ENCODE measurements at places on chromosomes 1 and 21.
A peak's percentile ranks its signal among the peaks of the same experiment; 100 is the strongest.

GRCh38 chr1:87686136-87686495 is 357.4 kb downstream of the LMO4 start:
- no peak for DNase-seq

DNA sequence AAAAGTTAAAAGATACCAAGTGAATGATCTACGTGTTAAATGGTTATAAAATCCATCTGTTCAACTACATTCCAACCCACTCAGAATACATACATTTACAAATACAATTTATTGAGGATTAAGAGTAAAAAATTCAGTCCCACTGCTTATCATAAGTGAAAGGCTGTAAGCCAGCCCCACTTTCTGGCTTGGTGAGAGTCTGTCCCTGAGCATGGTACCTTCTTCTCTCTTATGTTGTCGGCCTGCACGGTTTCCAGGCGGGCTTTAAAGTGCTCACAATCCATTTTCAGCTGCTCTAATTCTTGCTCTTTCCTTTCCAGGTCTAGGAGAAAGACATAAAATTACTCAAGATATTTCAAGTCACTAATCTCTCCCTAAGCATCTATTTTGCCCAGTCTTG is 15.2 kb downstream of the HSF2BP start:
- DNase-seq = no peak

- no peak for DNase-seq
Observed at GRCh38 chr1:8133190-8133589, 107.1 kb upstream of the ERRFI1 start.

- no peak for DNase-seq
Observed at GRCh38 chr1:68704800-68705443, 208.0 kb upstream of the DEPDC1 start.

DNA sequence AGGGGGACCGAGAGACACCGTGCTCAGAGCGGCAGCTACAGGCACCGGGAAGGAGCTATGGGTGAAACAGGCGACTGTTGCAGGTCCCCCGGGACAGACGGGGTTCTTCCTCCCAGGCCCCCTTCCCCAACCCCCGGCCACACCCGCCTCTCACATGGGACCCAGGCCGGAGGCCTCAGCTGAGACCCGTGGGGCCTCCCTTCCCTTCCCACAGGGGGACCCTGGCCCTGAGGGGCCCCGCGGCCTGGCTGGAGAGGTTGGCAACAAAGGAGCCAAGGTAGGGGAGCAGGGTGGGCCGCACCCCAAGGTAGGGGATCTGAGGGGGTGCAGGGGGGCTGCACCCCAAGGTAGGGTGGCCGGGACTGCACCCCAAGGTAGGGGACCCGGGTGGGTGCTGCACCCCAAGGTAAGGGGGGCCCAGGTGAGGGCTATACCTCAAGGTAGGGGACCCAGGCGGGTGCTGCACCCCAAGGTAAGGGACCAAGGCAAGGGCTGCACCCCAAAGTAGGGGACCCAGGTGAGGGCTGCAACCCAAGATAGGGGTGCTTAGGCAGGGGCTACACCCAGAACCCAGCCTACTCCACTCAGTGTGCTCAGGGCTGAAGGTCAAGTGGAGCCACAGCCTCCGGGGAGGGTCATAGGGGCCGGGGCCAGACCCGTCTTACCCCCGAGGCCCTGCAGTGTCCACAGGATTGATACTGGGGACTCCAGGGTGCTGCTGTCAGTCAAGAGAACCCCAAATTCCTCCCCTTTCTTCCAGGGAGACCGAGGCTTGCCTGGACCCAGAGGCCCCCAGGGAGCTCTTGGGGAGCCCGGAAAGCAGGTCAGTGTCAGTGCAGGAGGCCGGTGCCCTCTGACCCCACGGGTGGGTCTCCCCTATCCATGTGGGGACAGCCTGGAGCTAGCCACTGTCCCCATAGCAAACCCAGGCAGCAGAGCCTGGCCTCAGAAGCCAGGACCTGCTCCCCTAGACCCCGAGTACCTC is 22.7 kb downstream of the COL6A2 start:
- no peak for DNase-seq

- DNase-seq = no peak
Observed at GRCh38 chr1:164561007-164561406, 2.0 kb downstream of the PBX1 start.

DNA sequence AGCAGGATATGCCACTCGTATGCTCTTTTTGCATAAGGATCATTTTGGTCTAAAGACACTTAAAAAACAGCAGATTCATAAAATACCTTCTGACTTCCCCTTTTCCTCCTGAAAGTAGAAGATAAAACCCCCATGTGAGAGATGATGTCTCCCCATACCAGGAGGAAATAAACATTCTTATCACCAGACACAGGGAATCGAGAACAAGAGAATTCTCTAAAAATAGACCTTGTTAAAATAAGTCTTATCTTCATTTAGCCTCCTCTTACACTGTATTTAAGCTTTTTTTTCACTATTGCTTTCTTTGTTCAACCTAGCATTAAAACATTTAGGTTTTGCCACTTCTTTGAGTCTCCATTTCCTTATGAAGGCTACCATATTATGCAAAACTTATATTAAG is 709.3 kb downstream of the KCNT2 start:
- DNase-seq = no peak

DNA sequence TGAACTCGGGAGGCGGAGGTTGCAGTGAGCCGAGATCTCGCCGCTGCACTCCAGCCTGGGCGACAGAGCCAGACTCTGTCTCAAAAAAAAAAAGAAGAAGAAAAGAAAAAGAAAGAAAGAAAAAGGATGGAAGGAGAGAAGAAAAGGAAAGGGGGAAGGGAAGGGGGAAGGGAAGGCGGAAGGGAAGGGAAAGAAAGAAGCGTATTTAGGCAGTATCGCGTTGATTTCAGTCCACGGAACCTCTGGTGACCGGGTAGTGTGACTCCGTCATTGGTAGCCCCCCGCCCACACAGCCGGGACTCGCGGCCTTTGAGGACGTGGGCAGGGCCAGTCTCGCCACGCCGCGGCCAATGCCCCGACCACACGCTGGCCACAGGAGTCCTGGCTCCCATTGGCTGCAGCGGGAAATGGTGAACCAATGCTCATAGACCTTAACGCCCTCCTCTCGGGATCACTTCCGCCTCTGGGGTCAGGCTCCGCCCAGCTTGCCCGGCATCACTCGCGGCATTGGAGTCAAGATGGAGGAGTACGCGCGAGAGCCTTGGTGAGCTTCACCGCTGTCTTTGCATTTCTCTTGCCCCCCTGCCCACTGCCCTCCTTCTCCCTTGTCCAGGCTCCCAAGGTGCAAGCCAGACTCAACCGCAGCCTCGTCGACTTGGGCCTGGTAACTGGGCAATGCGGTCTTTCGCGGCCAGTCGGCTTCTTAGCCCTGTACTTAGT is at the start of gene TIMM17A:
TIMM17A (plus strand) TSS at position 495 of the 720 bp plus-strand sequence; CDS start at position 519, 24 bp downstream.
- DNase-seq = peak; percentile 85

- no peak for DNase-seq
Observed at GRCh38 chr1:201582705-201583442, 43.9 kb downstream of the NAV1 start.

DNA sequence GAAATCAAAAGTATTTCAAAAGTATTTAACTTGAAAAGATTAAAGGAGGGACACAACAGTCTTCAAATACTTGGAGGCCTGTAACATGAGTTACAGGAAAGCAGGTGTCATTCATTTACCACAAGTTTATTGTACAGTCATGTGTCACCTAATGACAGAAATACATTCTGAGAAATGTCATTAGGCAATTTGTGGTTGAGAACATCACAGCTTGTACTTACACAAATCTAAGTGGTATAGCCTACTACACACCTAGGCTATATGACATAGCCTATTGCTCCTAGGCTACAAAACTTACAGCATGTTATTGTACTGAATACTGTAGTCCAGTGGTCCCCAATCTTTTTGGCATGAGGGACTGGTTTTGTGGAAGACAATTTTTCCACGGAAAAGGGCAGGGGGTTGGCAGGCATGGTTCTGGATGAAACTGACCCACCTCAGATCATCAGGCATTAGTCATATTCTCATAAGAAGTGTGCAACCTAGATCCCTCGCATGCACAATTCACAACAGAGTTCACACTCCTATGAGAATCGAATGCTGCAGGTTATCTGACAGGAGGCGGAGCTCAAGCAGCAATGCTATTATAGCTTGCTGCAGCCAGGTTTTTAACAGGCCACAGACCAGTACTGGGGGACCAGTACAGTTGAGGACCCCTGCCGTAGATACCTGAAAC is 25.0 kb upstream of the PHTF1 start:
- no peak for DNase-seq

DNA sequence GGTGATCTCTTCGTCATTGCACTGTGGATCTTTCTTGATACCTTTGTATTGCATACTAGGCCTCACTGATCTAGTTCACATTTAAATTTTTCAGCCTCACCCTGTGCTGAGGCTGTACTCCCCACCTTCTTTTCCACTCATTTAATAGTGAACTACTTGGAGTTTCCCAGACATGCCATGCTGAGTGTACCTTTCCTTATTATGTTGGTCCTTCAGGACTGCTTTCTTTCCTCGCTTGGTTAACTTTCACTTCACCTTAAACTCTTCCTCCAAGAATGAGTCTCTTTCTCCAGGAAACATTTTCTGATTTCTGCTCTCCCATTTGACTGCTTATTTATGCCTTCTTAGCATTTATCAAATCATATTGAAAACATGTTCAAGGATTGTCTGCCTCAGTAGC is 20.8 kb downstream of the RNF2 start:
- DNase-seq = no peak

DNA sequence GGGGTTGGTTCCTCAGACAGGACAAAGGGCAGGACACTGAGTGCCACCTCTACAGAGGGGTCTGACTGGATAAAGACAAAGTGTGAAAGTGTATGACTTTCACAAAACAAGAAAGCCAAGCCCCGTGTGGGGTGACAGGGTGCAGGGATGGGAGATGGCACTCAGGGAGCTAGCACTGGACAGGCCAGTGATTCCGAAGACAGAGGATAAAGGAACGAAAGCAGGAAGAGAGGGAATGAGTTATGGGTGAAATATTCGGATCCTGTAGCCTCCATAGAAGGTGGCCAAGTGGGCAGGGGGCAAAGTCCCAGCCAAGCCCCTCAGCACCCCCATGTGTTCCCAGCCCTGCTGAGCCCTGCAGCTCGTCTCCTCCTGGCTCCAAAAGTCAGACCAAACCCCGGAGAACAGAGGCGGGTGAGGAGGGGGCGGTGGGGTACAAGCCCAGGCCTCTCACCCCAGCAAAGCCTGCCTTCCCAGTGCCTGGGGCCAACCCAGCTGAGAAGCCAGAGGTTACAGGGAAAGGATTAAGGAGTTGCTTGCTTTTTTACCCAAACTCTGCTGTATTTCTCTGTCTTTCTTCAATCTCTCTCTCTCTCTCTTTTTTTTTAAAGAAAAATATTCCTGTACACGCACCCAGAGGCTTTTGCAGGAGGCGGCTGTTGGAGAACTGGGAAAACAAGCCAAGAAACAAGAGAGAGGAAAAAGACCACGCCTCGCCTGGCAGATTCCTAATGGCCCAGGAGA is 14.0 kb upstream of the WASF2 start:
- DNase-seq = no peak

DNA sequence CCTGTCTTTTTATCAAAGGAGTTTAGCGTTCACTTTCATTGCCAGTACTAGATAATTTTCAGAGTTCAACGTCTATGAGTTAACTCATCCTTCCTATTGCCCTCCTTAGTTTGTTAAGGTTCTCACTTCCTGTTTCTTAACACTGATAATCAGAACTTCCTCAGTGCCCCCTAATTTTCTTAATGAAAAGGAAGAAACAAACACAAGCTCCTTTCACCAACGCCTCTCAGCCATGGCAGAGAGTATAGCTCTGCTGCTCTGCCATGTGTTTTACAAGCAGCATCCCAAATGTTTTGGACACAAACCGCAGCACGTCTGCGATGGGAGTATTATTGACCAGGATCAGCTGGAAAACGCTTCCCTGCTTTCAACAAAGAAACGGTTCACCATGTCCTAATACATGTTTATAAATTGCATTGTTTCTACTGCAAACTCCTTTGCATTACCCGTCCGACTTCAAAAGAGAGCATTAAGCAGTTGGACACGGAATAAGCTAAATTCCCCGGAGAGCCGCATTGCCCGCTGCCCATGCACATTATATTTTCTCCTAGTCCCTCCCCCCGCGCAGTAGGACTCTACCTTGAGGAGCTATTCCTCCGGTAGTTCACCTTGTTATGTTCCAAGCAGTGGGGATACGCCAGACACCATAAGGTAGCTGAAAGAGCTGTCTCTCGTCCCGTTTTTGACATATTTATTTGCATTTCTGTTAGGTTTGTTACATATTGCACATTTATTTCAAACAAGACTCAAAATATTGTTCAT is 561 bp downstream of the OLFM3 start:
- no peak for DNase-seq

- DNase-seq = no peak
Observed at GRCh38 chr1:1086911-1087341, 12.8 kb upstream of the RNF223 start.

DNA sequence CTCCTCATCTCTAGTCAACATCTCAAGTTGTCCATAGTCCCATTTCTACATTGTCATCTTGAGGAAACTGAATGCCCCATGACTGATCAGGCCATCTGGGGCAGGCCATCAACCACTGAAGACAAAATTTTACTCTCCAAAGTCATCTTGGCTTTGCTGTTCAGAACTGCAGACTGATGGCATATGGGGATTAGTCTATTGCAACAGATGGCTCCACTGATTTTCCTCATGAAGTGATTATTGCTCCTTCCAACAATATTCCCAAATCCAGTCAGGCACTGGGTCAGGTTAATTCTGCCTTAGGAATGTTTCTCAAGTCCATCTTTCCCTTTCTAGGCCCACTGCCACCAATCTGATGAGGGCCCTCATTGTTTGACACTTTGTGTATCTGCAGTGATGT is 101.7 kb downstream of the ESRRG start:
- DNase-seq = no peak

DNA sequence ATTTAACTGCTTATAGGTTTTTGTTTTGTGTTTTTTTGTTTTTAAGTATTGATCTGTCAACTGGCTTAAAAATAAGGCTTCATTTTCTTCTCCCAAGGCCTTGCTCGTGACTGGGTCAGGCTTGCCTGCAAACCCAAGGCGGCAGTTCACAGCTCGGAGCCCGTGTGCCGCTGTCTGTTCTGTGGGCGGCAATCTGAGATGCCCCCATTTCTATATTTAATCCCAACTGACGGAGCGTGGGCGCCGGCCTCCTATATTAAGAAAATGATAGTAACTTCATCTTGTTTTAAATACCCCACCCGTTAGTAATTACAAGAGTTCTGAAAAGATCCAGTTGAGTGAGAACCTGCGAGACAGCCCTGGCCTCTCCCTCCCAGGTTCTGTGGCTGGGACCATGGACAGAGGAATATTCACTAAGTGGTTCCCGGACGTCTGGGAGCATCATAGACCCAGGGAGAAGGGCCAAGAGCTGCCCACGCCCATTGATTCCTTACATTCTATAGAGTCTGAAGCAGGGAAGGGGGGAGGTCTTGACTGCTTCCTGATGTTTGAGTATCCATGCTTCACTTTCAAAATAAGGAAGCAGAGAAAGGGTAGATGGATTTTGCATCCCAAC is 42.6 kb upstream of the GPR153 start:
- DNase-seq = no peak

- DNase-seq = no peak
Observed at GRCh38 chr1:247913786-247914185, 6.3 kb upstream of the OR2T8 start.

- DNase-seq = no peak
Observed at GRCh38 chr1:100230765-100231164, 18.9 kb downstream of the DBT start.

Measured in stimulated activated CD4-positive, alpha-beta T cell treated with anti-CD3 and anti-CD28 coated beads, Interleukin-12 subunit alpha, Interleukin-12 subunit beta, amount 100 ng/mL, for 24 hours (primary cell).